SJCRH30 (cell line): ENCODE measurements at places on chromosomes 3 and 15. TPM values are rescaled to one million over a fixed set of nuclear protein-coding genes. Genes with fewer than 3 reads are reported as not detected.

CDHR4 gene
- not detected in 2 replicates for total RNA-seq

OR4F15 gene
- not detected in 2 replicates for total RNA-seq

- no peak overlapping the region for H3K4me3 ChIP-seq
- no peaks in the 10 kb centered on the region for H3K27me3 ChIP-seq
- H3K36me3 ChIP-seq, result no peaks in the 10 kb centered on the region
- no peaks in the 10 kb centered on the region for H3K4me1 ChIP-seq
- DNase-seq, result peak; percentile 16
These were observed 28.0 kb upstream of the DCLK3 start for GRCh38 chr3:36792342-36792741.

DNA sequence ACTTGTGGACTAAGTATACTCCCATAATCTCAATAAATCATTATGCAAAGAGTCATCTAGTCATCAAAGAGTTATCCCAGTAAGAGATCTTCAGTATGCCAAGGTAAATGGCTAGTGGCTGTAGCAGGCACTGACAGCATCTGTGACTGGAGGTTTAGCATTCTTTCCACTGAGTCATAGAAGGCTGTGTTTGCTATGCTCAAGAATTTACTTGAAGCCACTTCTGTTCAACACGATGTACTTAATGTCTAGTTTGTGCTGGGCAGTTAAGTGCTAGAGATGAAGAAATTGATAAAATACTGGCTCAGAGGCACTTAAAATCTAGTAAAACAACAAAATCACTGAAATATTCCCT is 13.0 kb downstream of the ZBED2 start:
- H3K4me1 ChIP-seq, result no peaks in the 10 kb centered on the region; the same call in 1 of the 2 replicates
- H3K27me3 ChIP-seq, result no peaks in the 10 kb centered on the region
- H3K36me3 ChIP-seq, result no peaks in the 10 kb centered on the region
- DNase-seq, result no peak
- no peak overlapping the region for H3K4me3 ChIP-seq
- H3K27ac ChIP-seq, result no peak overlapping the region

DNA sequence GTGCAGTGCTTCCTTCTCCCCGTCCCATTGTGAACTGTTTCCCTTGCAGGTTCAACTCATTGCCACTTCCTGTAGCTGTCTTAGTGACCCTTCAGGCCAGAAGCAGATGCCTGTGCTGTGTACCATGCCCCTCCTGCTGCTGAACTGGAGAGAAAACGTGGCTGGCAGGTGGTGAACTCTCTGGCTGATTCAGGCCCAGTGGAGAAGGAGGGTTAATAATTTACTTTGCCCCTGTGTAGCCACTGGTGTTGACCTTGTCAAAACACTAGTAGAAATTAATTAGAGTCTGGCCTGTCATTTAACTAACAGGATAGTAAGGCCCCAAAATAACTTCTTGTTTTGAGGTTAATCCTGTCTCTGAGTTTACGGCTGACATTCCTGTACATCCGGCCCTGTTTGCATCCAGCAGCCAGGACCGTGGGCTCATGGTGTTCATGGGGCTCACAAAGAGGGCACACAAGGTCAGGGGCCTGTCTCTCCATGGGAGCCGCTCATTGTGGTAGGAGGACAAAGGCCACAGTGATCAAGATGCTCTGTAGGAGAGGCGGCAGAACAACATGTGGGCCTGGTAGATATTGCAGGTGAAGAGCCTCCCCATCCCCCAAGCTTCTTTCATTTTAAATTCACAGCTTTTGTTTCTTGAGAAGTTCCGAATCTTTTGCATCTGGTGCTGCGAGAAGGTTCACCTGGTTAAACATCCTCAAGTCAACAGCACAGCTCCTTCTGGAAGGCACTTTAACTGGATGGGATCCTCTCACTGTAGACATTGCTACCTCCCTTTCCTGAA is 101.6 kb downstream of the CGNL1 start:
- DNase-seq, result no peak
- H3K27ac ChIP-seq, result no peak overlapping the region
- no peak overlapping the region for H3K4me3 ChIP-seq
- no peaks in the 10 kb centered on the region for H3K36me3 ChIP-seq
- H3K27me3 ChIP-seq, result no peaks in the 10 kb centered on the region

GRCh38 chr3:46996689-46997452 is 17.4 kb downstream of the NBEAL2 start:
- H3K27me3 ChIP-seq, result no peaks in the 10 kb centered on the region
- H3K4me1 ChIP-seq, result peaks cover 12% of the 10 kb centered on the region
- DNase-seq, result no peak
- H3K27ac ChIP-seq, result no peak overlapping the region
- H3K36me3 ChIP-seq, result no peaks in the 10 kb centered on the region
- no peak overlapping the region for H3K4me3 ChIP-seq

DNA sequence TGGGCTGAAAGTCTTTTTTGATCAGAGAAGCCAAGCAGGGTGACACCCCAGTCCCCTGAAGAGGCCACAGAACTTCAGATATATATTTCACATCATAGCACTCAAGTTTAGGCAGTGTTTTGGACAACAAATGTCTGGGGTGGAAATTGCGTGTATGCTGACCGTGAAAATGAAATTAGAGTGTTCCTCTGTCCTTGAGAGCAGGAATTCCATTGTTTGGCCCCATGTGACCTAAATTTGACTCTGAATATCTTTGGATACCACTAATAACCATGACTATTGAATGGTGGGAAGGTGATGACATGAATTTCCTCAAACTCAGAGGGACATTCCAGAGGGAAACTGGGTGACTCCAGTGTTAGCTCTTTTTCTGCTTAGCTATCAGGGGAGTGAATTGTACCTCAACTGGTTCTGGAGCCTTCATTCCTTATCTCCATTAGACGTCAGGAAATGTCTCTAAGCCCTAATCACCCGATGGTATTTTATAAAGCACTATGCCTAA is 263.5 kb upstream of the RASGRP1 start:
- no peaks in the 10 kb centered on the region for H3K36me3 ChIP-seq
- peaks cover 39% of the 10 kb centered on the region for H3K4me1 ChIP-seq
- H3K27ac ChIP-seq, result peak overlapping the region; percentile 99
- no peak overlapping the region for H3K4me3 ChIP-seq
- H3K27me3 ChIP-seq, result no peaks in the 10 kb centered on the region
- peak; percentile 97 for DNase-seq

- H3K4me1 ChIP-seq, result no peaks in the 10 kb centered on the region
- H3K27ac ChIP-seq, result no peak overlapping the region
- no peaks in the 10 kb centered on the region for H3K27me3 ChIP-seq
- no peak overlapping the region for H3K4me3 ChIP-seq
- H3K36me3 ChIP-seq, result peaks cover 10% of the 10 kb centered on the region
- no peak for DNase-seq
These were observed 46.9 kb upstream of the DCUN1D1 start for GRCh38 chr3:183027276-183027675.

- peak; percentile 83 for DNase-seq
- no peaks in the 10 kb centered on the region for H3K36me3 ChIP-seq
- peaks cover 6% of the 10 kb centered on the region; the same call in 1 of the 2 replicates for H3K4me1 ChIP-seq
These were observed 96.5 kb downstream of the FSIP1 start for GRCh38 chr15:39685999-39686613.

- H3K4me1 ChIP-seq, result peaks cover 7% of the 10 kb centered on the region; the same call in 1 of the 2 replicates
- H3K27ac ChIP-seq, result no peak overlapping the region
- DNase-seq, result no peak
- no peaks in the 10 kb centered on the region for H3K27me3 ChIP-seq
- no peaks in the 10 kb centered on the region for H3K36me3 ChIP-seq
These were observed 274.7 kb downstream of the CD47 start for GRCh38 chr3:107816107-107816506.

DNA sequence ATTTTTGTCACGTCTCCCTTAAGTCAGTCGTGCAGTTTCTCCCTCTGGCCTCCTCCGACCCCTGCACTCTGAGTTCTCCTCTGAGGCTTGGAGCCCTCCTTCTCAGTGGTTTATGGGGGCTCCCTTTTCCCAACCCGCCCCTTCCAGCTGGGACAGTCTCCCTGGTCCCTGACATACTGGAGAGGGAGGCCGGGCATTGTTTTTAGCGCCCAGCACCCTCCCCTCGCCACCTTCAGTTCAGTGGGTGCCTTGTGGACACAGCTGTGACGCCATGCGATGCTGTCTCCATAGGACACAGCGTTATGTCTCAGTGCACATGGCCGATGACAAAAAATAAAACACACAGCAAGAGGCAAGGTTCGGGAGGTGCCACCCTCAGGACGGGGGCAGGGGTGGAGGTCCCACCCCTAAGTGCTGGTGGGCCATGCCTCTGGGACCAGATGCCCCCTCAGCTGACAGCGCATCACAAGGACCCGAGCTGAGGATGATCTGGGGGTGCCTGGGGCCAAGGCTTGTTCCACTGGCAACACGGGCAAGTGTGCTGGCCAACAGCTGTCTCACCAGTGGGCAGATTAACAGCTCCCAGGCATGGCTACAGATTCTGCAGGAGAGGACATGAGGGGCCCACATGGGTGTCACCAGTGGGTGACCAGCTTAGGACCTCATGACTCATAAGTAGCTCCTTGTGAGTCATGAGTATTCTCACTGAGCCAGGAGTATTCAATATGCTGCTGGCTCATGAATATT is 81.6 kb downstream of the PLXNA1 start:
- H3K36me3 ChIP-seq, result no peaks in the 10 kb centered on the region
- peaks cover 4% of the 10 kb centered on the region; the same call in 1 of the 2 replicates for H3K27me3 ChIP-seq
- no peak overlapping the region for H3K4me3 ChIP-seq

DNA sequence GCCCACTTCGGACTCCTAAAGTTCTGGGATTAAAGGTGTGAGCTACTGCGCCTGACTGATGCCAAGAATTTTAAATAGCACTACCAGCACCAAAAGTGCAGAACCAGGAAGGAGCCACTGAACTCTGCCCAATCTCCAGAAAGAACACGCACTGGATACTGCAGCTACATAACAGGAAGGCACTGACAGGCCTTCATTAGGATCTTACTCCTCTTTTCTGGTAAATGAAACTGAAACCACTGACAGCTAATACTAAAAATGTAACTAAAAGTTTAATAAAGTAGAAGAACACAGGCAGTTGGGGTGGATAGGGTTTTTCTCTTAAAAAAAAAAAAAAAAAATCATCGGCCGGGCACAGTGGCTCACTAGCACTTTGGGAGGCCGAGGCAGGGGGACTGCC is 74.1 kb upstream of the CHRM5 start:
- H3K36me3 ChIP-seq, result no peaks in the 10 kb centered on the region
- H3K27ac ChIP-seq, result no peak overlapping the region
- peaks cover 4% of the 10 kb centered on the region; the same call in 1 of the 2 replicates for H3K4me1 ChIP-seq
- H3K4me3 ChIP-seq, result no peak overlapping the region
- H3K27me3 ChIP-seq, result no peaks in the 10 kb centered on the region

GRCh38 chr3:139201446-139202225 is 142.2 kb upstream of the MRPS22 start:
- no peaks in the 10 kb centered on the region for H3K36me3 ChIP-seq
- H3K27ac ChIP-seq, result no peak overlapping the region
- DNase-seq, result no peak
- H3K4me1 ChIP-seq, result peaks cover 9% of the 10 kb centered on the region; the same call in 1 of the 2 replicates
